ENCODE measurements at places on chromosomes 7 and 10. TPM values are rescaled to one million over a fixed set of nuclear protein-coding genes. Genes with fewer than 3 reads are reported as not detected.

Gene TMEM176A
- total RNA-seq: 6.2 TPM

Gene MMP21
- not detected for total RNA-seq

Gene VWDE
- not detected for total RNA-seq

Gene CPA5
- total RNA-seq: not detected

Gene RAPGEF5
- 0.85 TPM for total RNA-seq

Gene MXI1
- total RNA-seq: 27.4 TPM

Gene PSMA2
- 83.0 TPM for total RNA-seq

Gene GIMAP2
- 0.09 TPM for total RNA-seq

Gene DEPP1
- 98.1 TPM for total RNA-seq

Gene AKR1D1
- not detected for total RNA-seq

Gene C10orf71
- not detected for total RNA-seq

Gene H2AZ2
- total RNA-seq: 51.5 TPM

Gene FRMD4A
- total RNA-seq: 6.8 TPM

Gene PKD2L1
- not detected for total RNA-seq

Gene FAM180A
- 14.1 TPM for total RNA-seq
